Mesothelial cell of epicardium (in vitro differentiated cells): ENCODE measurements at places on chromosomes 4 and X. TPM values are rescaled to one million over a fixed set of nuclear protein-coding genes. Genes with fewer than 3 reads are reported as not detected.

GRCh38 chr4:22670956-22671355 is 21.8 kb upstream of the GBA3 start:
- no peak overlapping the region for H3K4me3 ChIP-seq
- DNase-seq = no peak
- no peak overlapping the region for H3K27ac ChIP-seq
- no peaks in the 10 kb centered on the region for H3K27me3 ChIP-seq
- peaks cover 29% of the 10 kb centered on the region for H3K4me1 ChIP-seq

DNA sequence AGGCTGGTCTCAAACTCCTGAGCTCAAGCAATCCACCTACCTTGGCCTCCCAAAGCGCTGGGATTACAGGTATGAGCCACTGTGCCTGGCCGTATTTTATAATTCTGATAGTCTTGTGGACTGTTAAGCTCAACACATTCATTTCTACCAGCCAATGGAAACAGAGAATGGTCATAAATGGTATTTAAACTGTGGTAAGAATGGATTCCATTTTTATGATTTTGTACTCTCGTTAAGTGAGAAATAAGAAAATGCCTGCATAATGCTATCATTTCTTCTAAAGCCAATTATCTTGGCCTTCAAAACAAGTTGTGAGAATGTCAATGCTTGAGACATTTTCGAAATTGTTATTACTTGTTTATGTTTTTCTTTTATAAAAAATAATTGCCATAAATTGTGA is 321.0 kb downstream of the IL15 start:
- H3K4me1 ChIP-seq = peaks cover 12% of the 10 kb centered on the region
- no peak overlapping the region for H3K27ac ChIP-seq
- DNase-seq = no peak
- H3K27me3 ChIP-seq = no peaks in the 10 kb centered on the region
- no peak overlapping the region for H3K4me3 ChIP-seq

DNA sequence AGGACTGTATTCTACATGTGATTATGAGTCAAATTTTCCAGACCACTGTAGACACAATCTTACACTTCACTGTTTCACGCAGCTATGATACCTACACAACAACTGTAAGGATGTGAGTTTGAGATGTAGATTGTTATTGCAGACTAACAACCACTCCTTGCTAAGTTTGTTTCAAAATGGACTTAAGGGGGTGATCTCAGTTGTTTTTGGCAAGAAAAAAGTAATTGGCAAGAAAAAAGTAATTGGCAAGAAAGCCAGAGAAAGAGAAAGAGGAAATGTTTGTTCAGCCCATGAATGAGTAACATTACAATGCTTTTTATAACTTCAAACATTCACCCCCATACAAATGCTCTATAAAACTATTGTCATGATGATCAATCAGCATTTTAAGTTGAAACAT is 466.4 kb downstream of the DMD start:
- no peak overlapping the region for H3K27ac ChIP-seq
- DNase-seq = no peak
- H3K4me1 ChIP-seq = peaks cover 22% of the 10 kb centered on the region
- H3K27me3 ChIP-seq = no peaks in the 10 kb centered on the region

DNA sequence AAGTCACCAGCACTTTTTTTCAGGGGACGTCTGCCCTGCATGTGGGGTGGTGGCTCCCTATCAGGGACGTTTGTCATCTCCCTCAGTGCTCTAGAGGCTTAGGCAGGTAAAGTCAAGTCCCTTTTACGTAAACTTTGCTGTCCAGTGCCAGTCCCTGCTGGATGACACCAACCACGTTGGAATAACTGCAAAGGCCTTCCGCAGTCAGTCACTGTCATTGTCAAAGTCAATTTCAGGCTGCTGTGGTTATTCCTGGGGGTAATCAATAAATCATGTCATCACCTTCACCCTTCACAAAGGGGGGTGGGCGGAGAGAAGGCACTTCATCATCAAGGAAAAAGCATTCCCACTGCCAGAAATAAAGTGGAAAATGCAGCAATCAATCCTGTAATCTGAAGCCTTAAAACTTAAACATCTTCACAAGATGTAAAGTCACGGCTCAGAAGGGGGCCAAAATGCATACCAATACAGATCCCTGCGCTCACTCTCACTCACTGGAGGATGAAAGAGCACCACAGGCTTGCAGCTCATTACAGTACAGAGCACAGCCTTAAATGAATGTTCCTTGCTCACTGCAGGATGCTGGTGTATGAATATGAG is 56.2 kb downstream of the CLDN22 start:
- no peak for DNase-seq
- H3K4me1 ChIP-seq = peaks cover 18% of the 10 kb centered on the region
- H3K4me3 ChIP-seq = no peak overlapping the region
- peaks cover 30% of the 10 kb centered on the region for H3K36me3 ChIP-seq
- H3K27me3 ChIP-seq = no peaks in the 10 kb centered on the region

DNA sequence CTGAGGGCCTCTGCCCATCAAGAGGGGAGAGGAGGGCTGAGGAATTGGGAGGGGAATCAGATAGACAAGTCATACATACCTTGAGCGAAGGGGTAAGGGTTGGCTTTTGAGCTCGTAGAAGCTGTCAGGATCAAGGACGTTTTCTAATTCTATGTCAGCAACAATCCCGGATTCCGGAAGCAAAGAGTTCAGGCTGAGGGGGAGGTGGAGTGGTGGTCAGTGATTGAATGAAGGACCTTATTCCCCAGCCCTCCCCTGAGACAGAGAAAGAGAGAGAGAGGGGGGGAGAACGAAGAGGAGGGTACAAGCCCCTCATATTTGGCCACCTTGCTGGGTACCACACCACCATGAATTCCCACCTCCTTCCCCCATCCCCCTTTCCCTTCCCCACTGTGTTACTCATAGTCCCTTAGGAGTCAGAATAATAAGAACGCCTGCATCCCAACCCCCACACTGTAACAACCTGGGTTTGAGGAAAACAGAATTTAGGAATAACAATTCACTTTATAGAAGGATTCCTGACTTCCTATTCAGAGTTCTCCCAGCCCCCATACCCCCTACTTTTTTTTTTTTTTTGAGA is 2.7 kb downstream of the TFE3 start:
- H3K4me1 ChIP-seq = peaks cover 41% of the 10 kb centered on the region
- H3K27ac ChIP-seq = peak overlapping the region; percentile 100
- H3K27me3 ChIP-seq = no peaks in the 10 kb centered on the region
- H3K36me3 ChIP-seq = peaks cover 14% of the 10 kb centered on the region

DNA sequence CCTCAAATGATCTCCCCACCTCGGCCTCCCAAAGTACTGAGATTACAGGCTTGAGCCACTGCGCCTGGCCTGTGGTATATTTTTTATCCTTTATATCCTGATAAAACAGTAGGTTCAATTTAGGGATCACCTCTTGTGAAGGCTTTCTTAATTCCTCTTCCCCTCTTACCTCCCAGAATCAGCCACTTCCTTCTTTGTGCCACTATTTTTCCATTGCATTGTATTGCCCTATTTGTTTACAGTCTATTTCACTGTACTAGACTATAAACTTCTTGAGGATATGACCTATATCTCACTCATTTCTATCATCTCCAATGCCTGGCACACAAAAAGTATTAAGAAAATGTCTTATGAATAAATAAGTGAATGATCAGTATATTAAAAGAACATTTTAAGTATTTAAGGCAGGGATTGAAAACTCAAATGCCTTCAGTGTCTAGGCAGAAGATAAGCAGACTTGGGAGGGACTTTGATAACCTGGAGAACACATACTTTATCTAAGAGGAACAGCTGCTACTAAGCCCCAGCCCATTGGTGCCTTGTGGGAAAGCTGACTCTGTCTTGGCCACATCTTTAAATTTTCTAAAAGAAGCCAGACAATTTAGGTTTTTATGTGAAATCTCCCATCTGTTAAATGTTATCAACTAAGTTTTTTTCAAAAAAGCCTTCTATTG is 82.3 kb upstream of the OGT start:
- no peaks in the 10 kb centered on the region for H3K27me3 ChIP-seq
- no peak overlapping the region for H3K4me3 ChIP-seq
- H3K36me3 ChIP-seq = peaks cover 13% of the 10 kb centered on the region
- H3K27ac ChIP-seq = no peak overlapping the region
- no peak for DNase-seq
- H3K4me1 ChIP-seq = no peaks in the 10 kb centered on the region

- peaks cover 28% of the 10 kb centered on the region for H3K36me3 ChIP-seq
- no peaks in the 10 kb centered on the region for H3K27me3 ChIP-seq
- H3K27ac ChIP-seq = peak overlapping the region; percentile 74
- peaks cover 15% of the 10 kb centered on the region for H3K4me1 ChIP-seq
Observed at GRCh38 chr4:47510506-47511143, 25.6 kb downstream of the ATP10D start.

- H3K27ac ChIP-seq = no peak overlapping the region
- no peaks in the 10 kb centered on the region for H3K27me3 ChIP-seq
- DNase-seq = no peak
- no peaks in the 10 kb centered on the region for H3K4me1 ChIP-seq
- peaks cover 48% of the 10 kb centered on the region for H3K36me3 ChIP-seq
- no peak overlapping the region for H3K4me3 ChIP-seq
Observed at GRCh38 chr4:2907706-2908293, 55.4 kb downstream of the NOP14 start.

DNA sequence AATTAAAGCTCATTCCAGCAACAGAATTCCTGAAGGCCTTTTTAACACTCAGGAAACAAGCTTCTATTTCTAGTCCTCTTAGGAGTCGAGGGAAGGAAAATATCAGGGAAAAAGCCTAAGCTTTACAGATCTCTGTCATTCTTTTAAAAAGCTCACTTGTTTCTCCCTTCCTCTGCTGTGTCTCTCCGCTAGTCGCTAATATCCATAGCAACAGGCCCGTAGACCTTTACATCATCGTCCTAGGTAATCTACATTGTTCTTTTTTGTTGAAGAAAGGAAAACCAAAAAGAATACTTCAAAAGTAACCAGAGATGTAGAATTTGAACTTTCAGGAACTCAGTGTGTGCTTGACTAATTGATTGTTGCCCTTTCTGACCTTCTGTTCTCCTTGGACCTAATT is 45.9 kb upstream of the MTMR1 start:
- H3K27ac ChIP-seq = no peak overlapping the region
- no peak for DNase-seq
- H3K36me3 ChIP-seq = peaks cover 6% of the 10 kb centered on the region
- peaks cover 26% of the 10 kb centered on the region for H3K4me1 ChIP-seq

DNA sequence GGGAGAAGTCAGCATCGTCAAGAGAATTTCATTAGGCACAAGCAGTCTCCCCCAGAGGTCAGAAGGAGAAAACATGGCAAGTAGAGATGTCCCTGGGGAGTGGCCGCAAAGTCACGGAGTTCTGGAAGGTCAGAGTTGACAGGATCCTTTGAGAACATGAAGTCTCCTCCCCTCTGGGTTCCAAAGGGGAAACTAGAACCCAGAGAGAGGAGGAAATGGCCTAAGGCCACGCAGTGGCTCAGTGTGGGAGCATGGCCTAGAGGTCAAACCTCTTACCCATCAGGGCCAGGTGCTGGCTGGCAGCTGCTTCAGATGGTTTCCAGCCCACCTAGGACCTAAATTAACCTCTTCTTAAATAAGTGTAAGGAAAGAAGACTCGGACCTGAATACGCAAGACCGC is 884 bp downstream of the IDH3G start:
- H3K27ac ChIP-seq = peak overlapping the region; percentile 69
- peaks cover 3% of the 10 kb centered on the region for H3K36me3 ChIP-seq
- peaks cover 20% of the 10 kb centered on the region for H3K4me1 ChIP-seq
- DNase-seq = no peak

GRCh38 chr4:75919920-75920319 is 17.7 kb upstream of the PPEF2 start:
- H3K36me3 ChIP-seq = peaks cover 5% of the 10 kb centered on the region
- H3K27me3 ChIP-seq = no peaks in the 10 kb centered on the region
- no peak for DNase-seq
- peaks cover 6% of the 10 kb centered on the region for H3K4me1 ChIP-seq
- no peak overlapping the region for H3K4me3 ChIP-seq
- H3K27ac ChIP-seq = no peak overlapping the region

DNA sequence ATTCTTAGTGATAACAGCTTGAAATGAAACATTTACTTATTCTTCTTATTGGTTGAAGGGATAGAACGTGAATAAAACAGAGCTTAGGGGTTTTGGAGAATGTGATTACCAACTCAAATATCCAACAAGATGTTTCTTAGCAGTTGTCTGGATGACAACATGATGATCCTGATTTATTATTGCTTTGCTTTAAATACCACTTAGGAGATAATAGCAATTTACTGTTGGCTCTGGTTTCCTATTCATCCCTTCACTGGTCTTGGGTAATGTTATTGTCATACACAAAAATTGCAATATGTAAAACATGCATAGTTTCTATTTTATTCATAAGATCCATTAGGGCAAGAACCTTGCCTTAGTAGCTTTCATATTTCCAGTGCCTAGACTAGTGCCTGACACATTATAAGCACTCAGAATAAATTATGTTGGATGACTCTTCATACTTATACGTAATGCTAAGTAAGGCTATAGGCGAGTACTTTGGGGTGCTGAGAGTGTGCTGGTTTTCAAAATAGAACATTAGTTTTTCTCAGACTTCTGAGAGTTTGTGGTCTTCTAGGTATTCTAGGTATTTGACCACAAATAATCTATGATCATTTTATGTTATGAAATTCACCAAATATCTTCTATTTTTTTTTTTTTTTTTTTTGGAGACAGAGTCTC is 58.6 kb upstream of the PGRMC2 start:
- no peaks in the 10 kb centered on the region for H3K27me3 ChIP-seq
- no peak for DNase-seq
- no peak overlapping the region for H3K4me3 ChIP-seq
- H3K36me3 ChIP-seq = peaks cover 8% of the 10 kb centered on the region
- H3K4me1 ChIP-seq = peaks cover 21% of the 10 kb centered on the region

- no peaks in the 10 kb centered on the region for H3K36me3 ChIP-seq
- H3K4me1 ChIP-seq = no peaks in the 10 kb centered on the region
- H3K4me3 ChIP-seq = no peak overlapping the region
- DNase-seq = no peak
Observed at GRCh38 chr4:131207589-131207988, 1941.5 kb upstream of the PCDH10 start.

DNA sequence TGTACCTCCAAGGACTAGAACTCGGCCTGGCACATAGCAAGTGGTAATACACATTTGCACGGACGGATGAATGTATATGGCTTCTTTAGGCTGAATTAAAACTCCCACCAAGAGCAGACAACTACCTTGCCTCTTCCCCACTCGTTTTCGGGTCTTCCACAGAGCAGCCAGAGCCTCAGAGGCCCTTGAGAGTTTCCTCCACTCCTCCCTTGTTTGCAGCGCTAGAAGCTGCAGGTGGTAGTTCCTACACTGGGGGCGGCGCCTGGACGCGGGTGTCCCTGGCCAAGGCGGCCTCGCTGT is 10.2 kb upstream of the INTU start:
- no peak for DNase-seq
- H3K36me3 ChIP-seq = no peaks in the 10 kb centered on the region
- H3K27me3 ChIP-seq = peaks cover 82% of the 10 kb centered on the region

- no peaks in the 10 kb centered on the region for H3K36me3 ChIP-seq
- no peak overlapping the region for H3K4me3 ChIP-seq
- H3K27ac ChIP-seq = no peak overlapping the region
- H3K27me3 ChIP-seq = no peaks in the 10 kb centered on the region
- no peak for DNase-seq
Observed at GRCh38 chrX:75230296-75230695, 43.6 kb upstream of the UPRT start.

MAGEC1 gene
- total RNA-seq = not detected in 3 replicates

SASH3 gene
- total RNA-seq = not detected in 3 replicates

CTAG1A gene
- not detected in 3 replicates for total RNA-seq

UGT2B11 gene
- total RNA-seq = not detected in 3 replicates
